ENCODE measurements at places on chromosomes 16 and 17.

- DNase-seq = no peak
These were observed 28.6 kb downstream of the SMARCE1 start for GRCh38 chr17:40618754-40619625.

- DNase-seq = no peak
These were observed 58.1 kb upstream of the GOT2 start for GRCh38 chr16:58792188-58792587.

GRCh38 chr16:57048095-57048494 is 44.3 kb upstream of the CPNE2 start:
- DNase-seq = no peak

DNA sequence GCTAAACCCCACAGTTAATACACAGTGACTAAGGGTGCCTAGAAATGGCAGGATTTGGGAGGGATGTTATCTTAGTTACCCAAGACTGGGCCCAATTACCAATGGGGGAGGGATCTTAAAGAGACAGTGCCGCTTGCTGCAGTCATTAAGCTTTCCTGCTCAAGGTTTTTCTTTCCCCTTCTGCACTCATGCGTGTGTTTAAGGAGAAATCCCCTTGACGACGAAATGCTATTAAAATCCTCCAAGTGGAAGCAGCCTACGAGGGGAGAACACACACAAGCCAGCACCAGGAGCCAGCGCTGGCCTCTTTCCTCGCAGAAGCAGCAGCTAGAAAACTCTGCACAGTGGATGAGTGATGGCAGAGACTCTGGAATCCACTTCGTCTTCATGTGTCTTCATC is 22.0 kb downstream of the SALL1 start:
- DNase-seq = no peak

DNA sequence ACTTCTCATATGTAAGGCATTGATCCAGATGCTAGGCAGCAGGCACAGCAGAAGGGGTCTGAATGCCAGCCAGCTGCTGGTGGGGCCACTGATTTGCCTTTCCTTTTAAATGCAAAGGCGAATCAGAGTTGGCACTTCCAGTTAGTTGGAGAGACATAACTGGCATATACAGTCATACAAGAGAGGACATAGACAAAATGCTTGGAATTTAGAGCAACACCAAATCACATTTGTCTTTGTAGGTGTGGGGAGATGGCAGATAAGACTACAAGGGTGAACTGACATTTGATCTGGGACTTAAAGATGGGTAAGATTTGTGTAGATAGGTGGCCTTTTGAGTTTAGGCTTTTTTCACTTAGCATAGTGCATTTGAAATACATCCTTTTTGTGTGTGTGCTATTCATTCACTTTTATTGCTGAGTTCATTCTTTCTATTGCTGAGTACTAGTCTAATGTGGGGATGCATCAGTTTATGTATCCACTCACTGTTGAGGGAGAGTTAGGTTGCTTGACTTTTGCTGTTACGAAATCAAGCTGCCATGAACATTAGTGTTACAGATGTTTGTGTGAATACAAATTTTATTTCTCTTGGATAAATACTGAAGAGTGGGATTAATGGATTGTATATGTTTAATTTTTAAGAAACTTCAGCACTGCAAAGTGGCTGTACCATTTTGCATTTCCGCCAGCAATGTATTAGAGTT is 74.1 kb downstream of the SPECC1 start:
- no peak for DNase-seq

GRCh38 chr17:76139801-76140660 is 1.0 kb downstream of the FOXJ1 start:
- no peak for DNase-seq

DNA sequence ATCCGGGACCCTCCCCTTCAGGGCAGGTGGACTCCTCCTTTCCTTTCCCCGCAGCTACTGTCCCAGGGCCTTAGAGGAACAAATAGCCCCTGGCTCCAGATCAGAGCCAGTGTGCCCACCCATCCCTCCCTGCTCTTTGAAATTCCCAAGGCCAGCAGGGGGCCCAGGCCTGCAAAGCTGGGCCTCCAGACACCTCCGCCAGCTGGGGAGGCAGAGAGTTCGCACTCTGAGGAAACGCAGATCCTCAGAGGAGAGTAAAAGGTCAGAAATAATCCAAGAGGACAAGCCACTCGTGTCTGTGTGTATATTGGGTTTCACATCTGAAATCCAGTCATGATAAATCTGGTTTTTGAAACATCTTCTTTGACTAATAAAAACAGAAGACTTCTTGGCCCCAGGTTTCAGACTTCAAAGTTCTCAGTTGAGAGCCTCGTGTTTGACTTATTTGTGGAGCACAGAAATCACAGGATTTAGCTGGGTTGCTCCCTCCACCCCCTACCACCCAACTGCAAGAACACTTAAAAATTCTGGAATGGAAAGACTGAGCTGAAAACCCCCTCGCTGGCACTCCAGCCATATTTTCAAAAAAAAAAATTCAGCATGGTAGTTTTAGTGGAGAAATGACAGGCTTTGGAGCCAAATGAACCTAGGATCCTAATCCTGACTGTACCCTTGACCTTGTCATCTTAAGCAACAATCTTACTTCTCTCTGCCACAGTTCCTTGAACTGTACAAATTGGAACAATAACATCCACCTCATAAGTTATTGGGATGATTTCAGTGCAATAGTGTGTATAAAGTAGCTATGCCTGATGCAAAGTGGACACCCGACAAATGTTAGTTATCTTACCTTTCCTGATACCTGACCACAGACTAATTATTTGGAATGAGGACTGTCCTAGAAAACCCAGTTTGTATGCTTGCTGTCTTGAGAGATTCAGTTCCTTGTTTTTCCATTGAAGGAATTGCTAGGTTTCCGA is 44.5 kb upstream of the TBX2 start:
- no peak for DNase-seq

GRCh38 chr17:76122431-76123190 is 18.4 kb downstream of the FOXJ1 start:
- no peak for DNase-seq

DNA sequence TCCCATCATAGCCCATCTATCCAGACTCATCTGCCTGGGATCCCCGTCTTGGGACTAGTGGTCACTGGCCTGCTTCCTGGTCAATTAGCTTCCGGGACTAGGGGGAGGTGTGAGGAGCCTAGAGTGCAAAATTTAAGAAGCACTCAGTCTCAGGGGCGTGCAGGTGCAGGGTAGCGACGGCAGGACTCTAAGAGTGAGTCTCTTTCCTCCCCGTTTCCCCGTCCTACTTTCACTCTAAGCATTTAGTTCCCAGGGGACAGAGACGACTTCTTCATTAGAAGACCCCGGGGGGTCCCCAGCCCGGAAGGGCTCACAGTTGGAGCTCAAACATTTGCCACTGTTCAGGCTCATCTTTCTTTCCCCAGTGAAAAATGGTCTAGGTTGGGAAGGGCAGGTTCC is 677 bp upstream of the ZNHIT3 start:
- no peak for DNase-seq

- no peak for DNase-seq
These were observed 217.1 kb downstream of the KATNIP start for GRCh38 chr16:27767081-27767480.

- DNase-seq = no peak
These were observed at the start of gene CDH3 for GRCh38 chr16:68644715-68645493. TSS of gene CDH3 (plus strand) at chr16:68645310. CDS start at chr16:68645380, 70 bp downstream.

GRCh38 chr16:23518435-23518891 is 8.2 kb upstream of the GGA2 start:
- no peak for DNase-seq

DNA sequence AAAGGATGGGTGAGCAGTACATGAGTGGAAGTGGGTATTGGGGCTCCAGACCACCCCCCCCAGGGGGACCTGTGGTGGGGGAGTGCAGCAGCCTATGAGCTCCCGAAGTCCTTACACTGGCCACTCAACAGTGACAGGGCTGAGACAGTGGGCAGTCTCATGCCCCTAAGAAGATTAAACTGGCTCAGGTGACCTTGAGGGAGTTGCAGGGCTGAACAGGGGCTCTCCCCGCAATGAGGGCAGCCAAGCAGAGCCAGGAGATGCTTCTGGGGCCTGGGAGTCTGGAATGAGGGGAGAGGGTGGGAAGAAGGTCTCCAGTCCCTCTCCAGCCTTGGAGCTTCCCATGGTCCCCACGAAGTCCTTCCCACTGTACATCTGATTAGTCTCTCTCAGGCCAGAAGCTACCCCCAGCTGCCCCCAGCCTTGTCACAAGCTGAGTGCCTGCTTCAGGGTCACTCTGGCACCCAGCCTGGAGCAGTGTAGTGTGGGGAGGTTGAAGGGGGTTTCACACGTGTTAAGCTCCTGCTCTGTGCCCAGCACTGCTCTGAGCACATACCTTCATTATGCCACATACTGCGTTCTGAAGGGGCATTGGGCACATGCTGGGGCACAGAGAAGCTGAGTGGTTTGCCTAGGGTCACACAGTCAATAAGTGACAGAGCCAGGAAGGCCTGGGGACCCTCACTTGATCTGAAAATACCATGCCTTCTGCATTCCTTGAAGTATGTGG is 1.0 kb upstream of the CDH16 start:
- DNase-seq = no peak

- DNase-seq = no peak
These were observed 61.7 kb downstream of the GRB7 start for GRCh38 chr17:39799395-39799794.

GRCh38 chr17:70678889-70679288 is 509.6 kb downstream of the KCNJ2 start:
- no peak for DNase-seq
